ENCODE measurements at places on chromosomes 1 and 21.
A peak's percentile ranks its signal among the peaks of the same experiment; 100 is the strongest.

GRCh38 chr1:228065543-228066347 is 16.8 kb upstream of the ARF1 start:
- no peak for DNase-seq

DNA sequence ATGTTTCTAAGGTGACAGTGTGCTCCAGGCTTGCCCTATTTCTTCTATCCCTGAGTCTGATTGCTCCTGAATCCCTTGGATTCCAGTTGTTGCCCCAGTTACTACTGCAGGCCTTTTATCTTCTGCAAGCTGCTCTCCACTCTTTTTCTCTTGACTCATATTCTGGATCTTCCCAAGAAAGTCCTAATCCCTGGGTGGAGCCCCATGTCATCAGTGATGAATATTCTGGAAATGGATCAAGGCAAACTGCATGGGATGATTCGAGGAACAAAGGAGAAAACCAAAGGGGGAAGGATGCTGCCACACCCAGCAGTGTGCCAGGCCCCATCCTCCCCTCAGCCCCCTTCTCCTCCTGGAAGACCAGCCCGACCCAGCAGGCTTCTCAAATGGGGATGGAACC is 63.3 kb upstream of the ATP2B4 start:
- no peak for DNase-seq

- no peak for DNase-seq
Measured at GRCh38 chr1:1084372-1085170, 10.5 kb upstream of the RNF223 start.

DNA sequence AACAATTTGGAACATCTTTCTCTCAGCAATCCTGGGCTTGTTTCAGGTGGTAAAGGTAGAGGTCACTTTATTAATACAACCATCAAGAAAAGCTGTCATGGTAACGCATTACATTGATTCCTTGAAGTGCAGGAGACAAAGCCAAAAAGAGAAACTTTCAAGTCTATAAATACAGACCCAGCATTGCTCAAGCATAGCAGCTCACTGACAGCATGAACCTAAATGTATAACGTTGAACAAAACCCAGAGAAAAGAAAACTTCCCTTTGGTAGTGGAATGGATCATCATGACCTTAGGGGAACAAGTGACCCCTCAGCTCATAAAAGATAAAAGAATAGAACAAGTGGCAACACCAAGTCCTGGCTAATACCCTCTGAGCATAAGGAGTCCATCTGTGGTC is 332.2 kb downstream of the NTNG1 start:
- no peak for DNase-seq

- no peak for DNase-seq
Measured at GRCh38 chr1:76109404-76109803, 34.9 kb downstream of the ST6GALNAC3 start.

DNA sequence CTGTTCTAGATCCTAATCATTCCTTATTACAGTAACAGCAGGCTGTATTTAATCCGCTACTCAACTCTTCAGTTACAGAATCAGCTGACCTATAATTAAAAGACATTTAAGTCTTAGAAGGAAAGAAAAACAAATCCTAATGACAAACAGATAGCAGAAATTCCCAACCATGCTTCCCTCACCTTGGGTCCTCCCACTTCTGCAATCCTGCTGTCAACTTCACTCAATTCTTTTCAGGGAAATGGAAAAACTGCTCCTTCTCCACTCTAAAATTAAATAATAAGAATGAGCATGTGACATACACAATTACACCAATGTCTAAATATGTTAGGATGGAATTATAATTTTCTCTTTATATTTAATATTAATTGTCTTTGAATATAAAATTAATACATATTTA is 182.6 kb upstream of the LYPLAL1 start:
- DNase-seq: no peak

GRCh38 chr1:228900099-228900885 is 165.0 kb downstream of the RHOU start:
- DNase-seq: no peak

GRCh38 chr1:117658676-117659075 is 52.8 kb downstream of the TENT5C start:
- no peak for DNase-seq

DNA sequence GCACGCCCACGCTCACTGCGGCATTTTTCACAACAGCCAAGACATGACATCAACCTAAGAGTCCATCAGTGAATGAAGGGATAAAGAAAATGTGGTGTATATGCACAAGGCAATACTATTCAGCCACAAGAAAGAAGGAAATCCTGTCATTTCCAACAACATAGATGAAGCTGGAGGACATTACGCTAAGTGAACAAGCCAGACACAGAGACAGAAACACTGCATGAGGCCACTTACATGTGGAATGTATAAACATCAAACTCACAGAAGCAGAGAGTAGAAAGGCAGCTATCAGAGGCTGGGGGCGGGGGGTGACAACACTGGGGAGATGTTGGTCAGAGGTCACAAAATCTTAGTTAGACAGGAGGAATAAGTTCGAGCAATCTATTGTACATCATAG is 20.9 kb downstream of the TMPRSS2 start:
- no peak for DNase-seq

- DNase-seq: no peak
Measured at GRCh38 chr1:27341525-27342252, at the start of gene SYTL1. Gene SYTL1 (plus strand): TSS chr1:27342022. CDS start chr1:27345335, 3,313 bp downstream.

DNA sequence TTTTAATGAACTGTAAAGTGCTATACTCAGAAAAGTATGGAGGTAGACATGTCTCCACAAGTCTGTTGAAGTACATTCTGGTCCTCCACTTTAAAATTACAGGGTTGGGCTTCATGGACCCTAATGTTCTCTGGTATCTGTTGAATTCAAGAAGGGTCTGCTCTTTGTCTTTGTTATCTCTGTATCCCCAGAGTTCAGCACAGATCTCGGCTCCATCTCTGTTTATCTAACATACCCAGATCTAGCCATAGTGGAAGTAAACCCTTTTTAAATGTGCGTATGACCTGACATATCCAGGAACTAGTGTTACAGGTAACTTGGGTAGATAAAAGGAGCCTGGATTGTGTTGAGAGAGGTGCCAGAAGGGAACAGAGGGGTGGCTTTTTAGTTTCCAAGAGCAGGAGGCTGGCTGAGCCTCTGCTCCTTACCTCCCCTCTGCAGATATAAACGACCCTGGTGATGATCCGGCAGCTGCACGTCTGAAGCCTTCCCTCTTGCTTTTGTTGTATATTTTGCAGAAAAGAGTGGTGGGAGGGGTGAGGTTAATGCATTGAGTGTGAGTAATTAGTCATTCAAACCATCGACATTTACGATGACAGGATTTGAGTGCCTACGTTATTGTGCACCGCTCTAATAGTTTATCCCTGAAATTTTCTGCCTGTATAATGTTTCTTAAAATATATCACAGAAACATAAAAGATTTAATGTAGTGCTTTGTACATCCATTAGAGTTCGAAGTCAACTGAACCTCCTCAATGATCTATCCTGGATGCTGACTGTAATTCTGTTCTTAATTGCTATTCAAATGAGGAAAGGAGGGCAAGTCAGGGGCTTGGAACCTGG is 30.8 kb downstream of the ELAVL4 start:
- DNase-seq: peak; percentile 6

DNA sequence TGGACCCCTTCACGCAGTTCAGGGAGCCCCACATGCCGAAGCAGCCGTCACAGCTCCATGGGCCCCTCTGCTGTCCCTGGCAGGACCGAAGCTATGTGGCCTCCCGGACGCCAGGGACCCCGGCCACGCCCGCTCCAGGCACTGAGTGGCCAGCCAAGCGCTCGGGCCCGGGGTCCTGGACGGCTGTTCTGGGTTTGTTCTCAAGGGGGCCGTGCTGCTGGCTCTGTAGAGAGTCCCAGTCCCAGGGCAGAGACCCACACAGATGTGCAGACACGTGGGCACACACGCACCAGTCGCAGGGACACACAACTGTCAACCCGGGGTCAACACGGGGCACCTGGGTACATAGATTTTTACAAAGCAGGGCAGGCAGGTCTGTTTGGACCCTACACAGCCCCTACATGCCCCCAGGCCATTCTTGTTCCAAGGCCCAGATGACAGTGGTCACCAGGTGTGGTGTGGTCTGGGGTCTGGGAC is 6.7 kb downstream of the B3GALT6 start:
- no peak for DNase-seq

DNA sequence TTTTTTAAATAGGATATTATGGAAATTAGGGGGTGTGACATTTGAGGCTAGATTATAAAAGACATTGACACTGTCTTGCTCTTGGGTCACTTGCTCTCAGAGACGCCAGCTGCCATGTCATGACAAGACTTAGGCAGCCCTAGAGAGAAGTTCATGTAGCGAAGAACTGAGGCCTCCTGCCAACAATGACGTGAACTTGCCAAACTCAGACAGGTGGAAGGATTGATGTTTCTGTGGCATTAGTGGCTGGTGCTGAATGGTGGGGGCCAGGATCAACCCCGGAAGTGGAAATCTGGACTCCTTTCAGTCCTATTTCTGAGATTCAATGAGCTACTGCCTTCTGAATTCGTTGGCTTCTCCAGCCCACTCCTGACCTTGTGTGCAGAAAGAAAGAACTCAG is 14.7 kb downstream of the NCF2 start:
- no peak for DNase-seq

DNA sequence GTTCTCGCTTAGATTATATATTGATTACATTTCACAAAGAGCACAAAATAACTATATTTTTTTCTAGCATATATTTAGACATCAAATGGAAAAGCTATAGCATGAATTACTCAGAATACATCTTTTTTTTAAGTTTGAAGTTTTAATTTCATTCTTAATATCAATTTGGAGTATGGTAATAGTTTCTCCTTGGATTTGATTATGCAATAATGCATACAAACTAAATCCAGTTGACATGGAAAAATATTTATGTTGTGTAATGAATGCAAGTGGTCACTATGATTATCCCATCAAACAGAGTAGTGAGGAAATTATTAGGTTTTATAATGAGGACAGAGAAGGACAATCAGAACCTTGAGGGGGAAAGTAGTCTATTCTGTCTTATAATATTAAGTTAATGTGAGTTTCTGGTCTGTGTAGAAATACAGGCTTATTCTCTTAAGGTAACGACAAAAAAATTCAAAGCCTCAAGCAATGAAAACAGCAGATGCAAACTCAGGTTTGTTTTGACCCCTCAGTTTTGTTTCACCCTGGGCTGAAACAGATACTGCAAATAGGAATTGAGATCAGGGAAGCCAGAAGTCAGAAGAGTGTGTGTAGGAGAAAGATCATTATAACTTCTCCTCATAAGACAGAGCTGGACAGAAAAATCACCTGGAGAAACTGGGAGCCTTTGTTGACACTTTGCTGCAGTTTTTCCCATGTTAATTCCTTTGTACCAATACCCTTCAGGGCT is 23.7 kb downstream of the LRRC8B start:
- no peak for DNase-seq

All from NCI-H1092 (cell line).